ENCODE measurements at places on chromosomes 12 and 14.

DNA sequence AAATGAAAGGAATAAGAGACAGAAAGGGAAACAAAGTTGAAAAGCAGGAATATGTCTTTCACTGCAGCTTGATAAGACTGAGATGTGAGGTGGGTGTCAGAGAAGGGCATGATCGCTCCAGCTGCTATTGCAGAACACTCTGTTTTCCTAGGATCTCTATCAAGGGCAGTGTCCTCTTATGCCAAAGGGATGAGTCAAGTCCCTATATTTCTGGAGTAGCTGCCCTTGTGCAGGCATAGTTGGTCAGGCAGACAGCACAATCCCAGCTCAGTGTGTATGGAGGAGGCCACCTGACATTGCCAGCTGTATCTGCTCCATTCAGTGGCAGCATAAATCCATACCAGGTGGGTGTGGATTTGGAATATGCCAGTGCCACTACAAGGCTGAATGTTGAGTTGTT is 101.6 kb downstream of the DAD1 start:
- DNase-seq, result no peak

GRCh38 chr14:61870163-61870562 is 107.9 kb downstream of the SNAPC1 start:
- no peak for DNase-seq

- DNase-seq, result peak; percentile 63
Observed at GRCh38 chr14:55301437-55302121, 30.4 kb downstream of the FBXO34 start.

DNA sequence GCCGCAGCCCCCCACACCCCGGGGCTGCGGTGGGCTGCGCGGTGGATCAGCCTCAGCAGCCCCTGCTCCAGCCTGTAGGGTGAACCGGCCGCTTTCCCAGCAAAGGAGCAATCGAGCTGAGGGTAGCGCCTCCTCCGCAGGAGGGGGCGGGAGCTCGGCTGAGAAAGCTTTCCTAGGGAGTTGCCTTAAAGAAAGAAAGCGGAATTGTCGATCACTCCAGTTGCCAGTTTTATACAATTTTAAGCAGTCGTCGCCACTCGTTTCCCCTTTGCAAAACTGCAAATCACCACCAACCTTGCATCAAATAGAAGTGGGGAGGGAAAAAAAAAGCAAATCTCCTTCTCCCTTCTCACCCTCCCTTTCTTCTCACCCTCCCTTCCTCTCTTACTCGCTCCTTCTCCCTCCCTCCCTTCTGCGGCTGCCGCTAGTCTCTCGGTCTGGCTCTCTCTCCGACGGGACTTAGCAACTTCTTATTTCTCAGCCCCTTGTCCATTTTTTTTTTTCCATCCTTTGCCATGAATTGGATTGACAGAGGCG is at the start of gene PDE3A:
Gene PDE3A (plus strand): TSS at position 424 of the 537 bp plus-strand sequence. CDS start 748 bp downstream, outside the sequence.
- DNase-seq, result peak; percentile 73

DNA sequence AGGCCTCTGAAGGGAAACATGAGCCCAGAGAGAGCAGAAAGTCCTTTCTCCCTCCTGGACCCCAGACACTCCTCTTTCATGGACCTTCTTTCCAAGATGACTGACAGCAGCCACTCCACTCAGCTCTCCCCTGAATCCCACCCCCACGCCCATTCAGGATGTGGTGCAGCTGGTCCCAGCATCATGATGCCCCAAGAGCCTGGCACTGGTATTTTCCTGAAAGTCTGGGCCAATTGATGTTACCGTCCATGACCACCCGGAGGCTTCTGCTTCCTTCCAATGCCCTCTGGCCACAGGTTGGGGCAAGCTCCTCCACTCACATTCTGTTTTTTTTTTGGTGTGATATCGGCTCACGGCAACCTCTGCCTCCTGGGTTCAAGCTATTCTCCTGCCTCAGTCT is 112.6 kb downstream of the CALM1 start:
- DNase-seq, result no peak
